HFFc6 (cell line): ENCODE measurements at places on chromosomes 13 and 19.
A peak's percentile ranks its signal among the peaks of the same experiment; 100 is the strongest.

DNA sequence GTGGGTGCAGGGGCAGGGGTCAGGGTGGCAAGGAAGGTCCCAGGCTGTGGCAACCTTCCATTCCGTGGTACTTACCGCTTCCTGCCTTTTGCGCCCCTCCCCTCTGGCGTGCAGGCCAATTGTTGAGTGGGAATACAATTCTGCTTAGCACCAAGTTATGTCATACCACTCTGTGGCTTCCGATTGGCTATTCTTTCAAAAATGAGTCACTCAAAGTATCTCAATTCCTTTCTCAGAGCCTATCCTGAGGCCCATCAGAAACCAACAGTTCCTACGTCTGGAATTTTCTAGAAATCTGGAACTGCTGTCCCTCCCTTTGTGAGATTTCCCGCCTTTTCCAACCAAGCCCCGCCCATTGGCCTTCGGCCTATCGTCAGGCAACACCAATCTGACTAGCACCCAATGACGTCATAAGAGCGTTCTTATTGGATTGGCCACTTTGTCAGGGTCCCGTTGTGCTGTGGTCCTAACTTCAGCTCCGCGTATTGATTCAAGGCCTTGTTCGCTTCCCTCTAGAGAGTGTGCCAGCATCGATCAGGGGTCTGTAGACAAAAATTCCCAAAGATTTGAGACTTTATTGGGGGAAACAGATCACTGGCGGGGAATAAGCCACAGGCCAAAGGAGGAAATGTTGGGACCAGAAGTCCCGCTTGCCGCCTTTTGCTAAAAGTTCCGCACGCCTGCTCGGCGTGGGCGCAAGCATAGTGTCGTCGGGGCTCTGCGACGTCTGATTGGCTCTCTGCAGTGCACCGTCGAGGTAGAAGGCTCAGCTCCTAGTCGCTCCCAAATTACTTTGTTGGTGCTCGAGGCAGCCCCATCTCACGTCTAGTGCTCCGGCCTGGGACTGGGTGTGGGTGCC is 11.7 kb downstream of the NTN5 start:
- peak; percentile 81 for DNase-seq

GRCh38 chr19:33332248-33332647 is 29.9 kb upstream of the CEBPA start:
- no peak for DNase-seq

- DNase-seq, result no peak
These were observed 87.4 kb upstream of the UBL3 start for GRCh38 chr13:29937841-29938240.

- peak; percentile 93 for DNase-seq
These were observed 759 bp downstream of the PPP1R15A start for GRCh38 chr19:48872884-48873475.

DNA sequence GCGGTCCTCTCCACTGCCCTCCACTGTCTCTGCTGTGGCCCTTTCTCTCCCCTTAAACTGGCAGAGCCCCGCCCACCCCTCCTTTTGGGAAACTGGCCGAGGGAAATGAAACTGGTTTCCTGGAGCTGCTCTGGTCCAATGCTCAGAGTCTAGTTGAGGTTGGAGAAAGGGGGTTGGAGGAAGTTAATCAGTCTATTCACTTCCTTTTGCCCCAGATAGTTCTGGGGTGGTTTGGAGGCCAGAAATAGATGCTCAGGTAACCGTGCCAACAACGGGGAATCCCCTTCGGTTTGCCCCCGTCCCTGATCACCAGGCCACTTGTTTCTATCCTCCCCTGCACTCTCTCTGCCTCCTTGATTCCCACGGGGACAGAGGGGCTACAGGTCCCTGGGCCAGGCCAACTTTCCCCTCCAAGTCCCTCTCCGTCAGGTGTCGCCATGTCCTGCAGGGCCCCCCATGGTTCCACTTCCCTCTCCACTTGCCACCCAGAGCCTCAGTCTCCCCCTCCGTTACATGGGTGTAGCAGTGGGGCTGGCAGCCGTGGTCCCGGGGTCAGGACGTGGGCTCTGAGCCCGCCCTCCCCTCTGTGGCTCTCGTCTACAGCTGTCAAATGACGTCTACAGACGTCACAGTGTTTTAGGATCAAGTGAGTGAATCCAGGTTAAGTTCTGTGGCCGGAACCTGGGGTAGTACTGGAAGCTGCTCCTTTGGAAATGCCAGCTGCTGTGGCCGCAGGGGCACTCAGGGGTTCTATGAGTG is at the start of gene IL4I1:
Gene IL4I1 (minus strand): TSS at position 25 of the 759 bp plus-strand sequence. CDS start 727 bp downstream, outside the sequence.
- no peak for DNase-seq

DNA sequence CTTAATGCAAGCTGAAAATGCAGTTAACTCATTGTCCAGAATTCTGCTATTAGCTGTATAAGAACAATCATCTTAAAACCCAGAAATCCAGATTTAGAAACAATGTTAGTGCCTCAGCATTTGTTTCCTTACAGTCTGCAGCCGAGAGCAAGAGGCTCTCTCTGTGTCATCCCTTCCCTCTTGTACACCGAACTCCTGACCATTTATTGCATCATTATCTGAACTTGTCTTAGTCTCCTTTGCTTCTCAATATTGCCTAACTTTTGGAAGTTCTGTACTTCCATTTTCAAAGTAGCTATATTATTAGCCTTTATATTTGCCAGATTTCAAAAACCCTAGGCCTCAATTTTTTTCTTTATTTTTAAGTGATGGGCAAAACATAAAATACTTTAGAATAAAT is 27.1 kb downstream of the RNASEH2B start:
- no peak for DNase-seq

DNA sequence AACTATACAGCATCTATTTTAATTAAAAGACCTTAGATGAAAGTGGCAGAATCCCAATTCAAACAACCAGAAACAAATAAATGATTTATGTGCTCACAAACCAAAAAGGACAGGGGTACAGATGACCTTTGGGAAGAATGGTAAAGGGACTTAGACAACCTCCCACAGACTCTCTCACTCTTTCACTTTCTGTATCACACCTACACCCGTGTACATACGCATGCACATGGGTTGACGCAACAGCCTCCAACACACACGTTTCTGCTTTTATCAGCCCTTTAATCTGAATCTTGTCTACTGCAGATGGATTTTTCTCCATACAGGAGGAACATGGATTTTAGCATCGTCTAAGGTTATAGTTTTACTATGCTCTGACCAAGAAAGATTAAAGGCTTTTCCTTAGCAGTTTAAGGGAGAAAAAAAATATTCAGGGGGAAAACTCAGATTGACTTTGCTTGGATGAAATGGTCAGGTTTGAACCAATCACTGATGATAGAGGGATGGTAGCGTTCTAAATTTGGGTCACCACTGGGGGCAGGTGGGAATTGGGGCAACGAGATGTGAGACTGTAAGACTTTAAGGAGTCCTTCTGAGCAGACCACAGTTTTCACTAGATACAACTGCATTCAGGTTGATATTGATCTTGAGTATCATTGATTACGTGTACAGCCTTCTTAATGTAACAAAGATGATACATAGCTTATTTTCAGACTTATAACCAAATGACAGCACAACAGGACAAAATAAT is 166.1 kb downstream of the ITGBL1 start:
- DNase-seq, result no peak

GRCh38 chr13:112690283-112690929 is 568 bp downstream of the ATP11A start:
- no peak for DNase-seq

DNA sequence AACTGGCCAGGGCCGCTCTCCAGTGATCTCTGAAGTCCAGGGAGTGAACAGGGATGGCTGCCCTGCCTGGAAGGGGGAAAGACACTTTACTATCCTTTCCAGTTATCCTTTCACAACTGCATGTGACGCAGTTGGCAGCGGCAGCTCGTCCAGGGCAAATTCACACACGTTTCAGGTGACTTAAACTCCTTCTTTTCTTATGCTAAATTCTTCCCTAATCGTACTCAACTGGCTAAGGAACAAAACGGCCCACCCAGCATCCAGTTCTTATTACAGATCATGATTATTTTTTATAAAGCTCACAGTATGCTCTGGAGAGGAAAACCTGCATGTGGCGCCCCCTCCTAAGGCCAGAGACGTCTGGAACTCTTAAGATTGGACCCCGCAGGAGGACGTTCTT is 767.1 kb downstream of the UQCRFS1 start:
- DNase-seq, result no peak

DNA sequence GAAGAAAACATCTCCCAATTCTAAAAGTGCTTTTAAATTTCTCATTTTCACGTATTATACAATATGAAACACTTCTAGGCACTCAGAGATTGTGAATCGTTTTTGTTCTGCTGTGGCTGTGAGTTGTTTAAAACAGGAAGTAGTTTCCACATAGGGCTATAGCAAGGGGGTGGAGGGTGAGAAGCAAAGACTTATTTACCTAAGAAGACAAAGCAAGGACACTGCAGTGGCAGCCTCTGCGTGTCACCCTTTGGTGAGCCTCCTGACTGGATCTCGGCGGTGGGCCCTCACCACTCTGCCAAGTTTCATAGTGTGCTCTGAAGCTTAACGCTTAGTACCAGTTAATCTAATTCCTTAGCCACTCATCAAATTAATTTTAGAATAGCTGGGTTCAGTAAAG is 56.8 kb downstream of the TNFSF13B start:
- no peak for DNase-seq

GRCh38 chr13:99506634-99507033 is 5.4 kb downstream of the TM9SF2 start:
- DNase-seq, result no peak

DNA sequence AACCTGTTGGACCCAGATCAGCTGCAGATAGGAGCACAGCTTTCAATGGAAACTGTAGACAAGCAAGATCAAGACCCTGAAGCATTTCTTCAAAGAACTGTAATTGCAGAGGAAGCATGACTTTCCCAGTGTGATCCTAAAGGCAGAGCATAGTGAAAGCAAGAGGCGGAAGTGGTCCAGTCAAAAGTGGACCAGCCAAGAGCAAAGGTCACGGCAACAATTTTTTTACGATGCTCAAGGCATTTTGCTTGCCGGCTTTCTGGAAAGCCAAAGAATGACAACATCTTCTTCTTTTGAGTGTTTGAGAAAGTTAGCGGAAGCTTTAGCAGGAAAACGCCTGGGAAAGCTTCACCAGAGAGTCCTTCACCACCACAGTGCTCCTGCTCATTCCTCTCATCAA is 111.6 kb downstream of the RNF17 start:
- no peak for DNase-seq

DNA sequence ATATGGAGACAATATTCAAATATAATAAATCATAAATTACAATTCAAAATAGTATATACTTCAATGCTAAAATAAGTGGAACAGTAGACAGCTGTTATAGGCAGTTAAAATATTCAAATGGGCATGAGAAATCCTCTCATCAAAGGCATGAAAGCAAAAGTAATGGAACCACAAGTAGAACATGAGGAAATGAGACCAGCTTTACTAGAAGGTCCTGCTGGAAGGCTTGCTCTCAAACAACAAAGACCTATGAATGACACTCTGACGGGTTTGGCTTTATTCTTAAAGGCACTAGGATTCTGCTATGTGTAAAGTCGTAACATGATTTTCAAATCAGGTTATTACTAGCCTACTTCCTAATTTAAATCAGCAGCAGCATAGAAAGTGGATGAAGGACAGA is 148.1 kb downstream of the VWA8 start:
- DNase-seq, result no peak

GRCh38 chr13:40480012-40480914 is 186.2 kb downstream of the FOXO1 start:
- DNase-seq, result no peak

- DNase-seq, result no peak
These were observed 375.5 kb downstream of the PCDH20 start for GRCh38 chr13:61040181-61040580.
